ENCODE measurements at places on chromosomes 6 and 20.

DNA sequence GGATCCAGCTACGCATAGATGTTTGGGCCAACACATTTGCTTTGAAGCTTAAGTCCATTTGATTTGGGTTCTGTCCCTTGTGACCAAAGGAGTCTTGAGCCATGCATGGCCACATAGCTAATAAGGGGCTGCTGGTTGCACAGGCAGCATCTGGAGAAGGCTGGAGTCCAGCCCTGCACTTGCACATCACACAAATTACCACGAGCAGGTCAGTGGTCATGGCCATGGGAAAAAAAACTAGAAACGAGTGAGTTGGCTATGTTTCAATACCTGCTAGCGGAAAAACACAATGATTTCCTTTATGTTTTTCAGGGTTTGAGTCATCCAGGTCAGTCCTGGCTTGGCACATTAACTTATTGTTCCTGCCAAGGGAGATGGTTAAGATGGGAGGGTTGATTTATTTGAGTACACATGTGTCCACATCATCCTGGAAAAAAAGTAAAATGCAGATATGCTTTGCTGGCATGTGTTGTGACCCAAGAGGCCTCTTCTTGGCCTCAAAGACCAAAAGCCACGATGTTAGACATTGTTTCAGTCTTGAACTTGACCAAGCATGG lies 5.6 kb upstream of the STX16 start:
- DNase-seq: no peak

GRCh38 chr6:20866036-20866435 lies 331.8 kb downstream of the CDKAL1 start:
- no peak for DNase-seq

DNA sequence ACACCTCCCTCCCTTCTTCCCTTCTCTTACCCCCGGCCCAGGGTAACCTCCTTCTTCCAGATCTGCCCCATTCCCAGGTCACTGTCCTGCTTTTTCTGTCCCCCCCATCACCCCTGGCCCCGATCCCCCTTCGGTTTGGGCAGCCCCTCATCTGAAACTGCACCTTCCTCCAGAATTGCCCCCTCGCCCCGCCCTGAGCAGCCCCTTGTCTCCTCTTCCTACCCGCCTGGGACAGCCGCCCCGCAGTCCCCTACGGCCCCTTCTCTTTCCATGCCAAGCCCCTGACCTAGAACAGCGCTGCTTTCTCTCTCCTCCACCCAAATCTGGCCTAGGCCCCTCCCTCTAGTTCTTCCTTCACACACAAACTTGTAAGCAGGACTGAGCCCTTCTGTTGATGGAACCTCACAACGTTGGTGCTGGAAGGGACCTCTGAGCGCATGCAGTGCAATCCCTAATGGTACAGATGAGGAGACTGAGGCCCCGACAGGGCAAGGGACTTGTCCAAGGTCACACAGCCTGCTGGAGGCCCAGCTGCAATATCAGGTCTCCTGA lies 630 bp downstream of the PPP2R5D start:
- DNase-seq: no peak

- DNase-seq: no peak
Observed at GRCh38 chr6:148878683-148879082, 131.9 kb downstream of the UST start.

DNA sequence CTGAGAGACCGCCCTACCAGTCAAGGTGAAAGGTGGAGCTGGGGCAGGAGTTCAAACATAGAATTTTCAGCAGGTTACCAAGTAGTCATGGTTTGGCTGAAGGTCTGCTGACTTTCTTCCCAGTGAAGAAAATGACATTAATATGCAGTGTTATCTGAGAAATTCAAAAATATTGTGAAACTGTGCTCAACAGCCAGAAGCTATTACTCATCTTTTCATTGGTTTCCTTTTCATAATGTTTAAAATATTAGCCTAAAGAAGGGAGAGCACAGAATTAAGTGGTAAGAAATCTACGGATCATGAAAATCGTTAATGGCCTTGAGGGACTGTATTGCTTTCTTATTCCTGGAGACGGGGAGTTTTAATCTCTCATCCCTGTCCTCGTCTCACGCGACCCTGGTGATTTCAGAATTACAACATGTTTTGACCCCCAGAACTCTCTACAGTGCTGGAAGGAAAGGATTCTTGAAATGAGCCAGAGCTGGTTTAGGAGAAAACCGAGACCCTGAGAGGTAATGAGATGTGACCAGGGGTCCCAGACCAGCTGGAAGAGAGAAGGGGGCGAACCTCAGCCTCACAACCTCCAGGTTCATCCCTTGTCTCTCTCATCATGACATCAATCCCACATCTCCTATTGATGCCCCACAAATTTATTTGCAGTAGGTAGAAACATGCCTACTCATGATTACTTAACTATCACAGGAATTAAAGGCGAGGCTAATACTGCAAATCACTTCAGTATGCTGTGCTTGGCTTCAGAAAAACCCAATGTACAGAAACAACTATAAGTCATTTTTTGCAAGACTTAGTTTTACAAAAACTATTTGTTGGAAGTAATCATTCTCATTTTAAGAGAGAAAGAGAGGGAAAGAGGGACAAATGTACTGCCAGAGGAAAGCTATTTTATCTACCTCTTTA lies 209.5 kb downstream of the FNDC1 start:
- DNase-seq: no peak

DNA sequence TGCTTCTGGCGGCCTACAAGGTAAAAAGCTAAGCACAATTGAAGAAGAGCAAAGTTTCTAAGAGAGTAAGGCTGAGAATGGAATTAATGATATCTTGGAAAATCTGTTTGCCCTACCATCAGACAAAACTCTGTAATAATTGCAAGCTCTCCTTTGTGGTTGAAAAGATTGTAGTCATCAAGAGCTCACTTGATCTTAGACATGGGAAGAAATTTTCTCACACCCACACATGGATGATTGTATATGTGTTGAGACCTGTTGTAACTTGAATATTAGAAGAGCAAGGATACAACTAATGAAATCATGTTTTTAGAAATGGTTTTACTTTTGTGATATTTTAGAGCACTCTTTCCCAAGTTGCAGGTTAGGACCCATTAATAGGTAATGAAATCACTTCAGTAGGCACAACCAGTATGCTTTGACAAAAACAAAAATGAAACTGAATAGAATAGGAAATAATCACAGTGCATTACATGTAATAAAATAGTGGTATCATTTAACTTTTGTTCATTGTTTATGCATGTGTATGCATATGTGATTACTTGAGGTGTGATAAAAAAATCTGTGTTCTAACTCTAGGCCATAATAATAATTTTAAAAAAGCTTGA lies 14.0 kb downstream of the DCBLD1 start:
- DNase-seq: no peak

DNA sequence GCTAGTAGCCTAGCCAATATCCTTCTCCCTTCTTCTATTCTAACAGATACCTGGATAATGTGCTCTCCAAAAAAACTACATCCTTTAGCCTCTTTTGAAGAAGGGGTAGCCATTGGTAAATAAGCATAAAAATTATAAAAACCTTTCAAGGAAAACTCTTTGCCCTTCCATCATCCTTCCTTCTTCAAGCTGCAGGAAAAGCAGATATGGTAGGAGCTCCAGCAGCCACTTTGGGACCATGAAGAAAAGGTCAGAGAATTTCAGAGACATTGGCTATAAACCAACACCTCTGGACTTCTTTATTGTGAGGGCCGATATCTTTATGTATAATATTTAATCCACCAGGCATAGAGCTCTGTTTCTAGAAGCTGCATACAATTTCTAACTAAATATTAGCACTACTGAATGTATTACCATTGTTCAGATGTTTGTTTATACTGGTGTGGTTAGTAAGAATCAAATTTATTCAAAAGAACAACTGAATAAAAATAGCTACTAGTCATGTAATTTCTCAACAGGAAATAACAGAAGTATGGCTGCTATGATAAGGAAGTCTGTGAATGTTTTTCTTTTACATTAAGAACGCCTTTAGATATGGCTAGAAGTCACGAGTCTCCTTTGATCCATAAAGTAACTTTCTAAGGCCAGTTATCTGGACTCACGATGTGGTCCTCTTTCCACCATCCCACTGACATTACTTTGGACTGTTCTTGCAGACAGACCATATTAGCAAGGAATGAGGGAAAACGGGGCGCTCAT lies 32.2 kb downstream of the MYLK4 start:
- DNase-seq: no peak

GRCh38 chr6:7313505-7314165 lies 636 bp upstream of the SSR1 start:
- no peak for DNase-seq

- DNase-seq: no peak
Observed at GRCh38 chr6:1463751-1464426, 74.5 kb downstream of the FOXF2 start.

All from activated CD8-positive, alpha-beta memory T cell treated with anti-CD3 and anti-CD28 coated beads for 1 hour (primary cell).